Activated CD8-positive, alpha-beta T cell treated with anti-CD3 and anti-CD28 coated beads, Interleukin-2, amount 10 ng/mL, durations not matched to agents 7 days and 5 days (primary cell): ENCODE measurements at places on chromosomes 16 and 17.

GRCh38 chr16:84503751-84504395 lies 586 bp downstream of the MEAK7 start:
- peak overlapping the region; percentile 35 for H3K4me3 ChIP-seq
- H3K4me1 ChIP-seq: peaks cover 49% of the 10 kb centered on the region
- DNase-seq: no peak

DNA sequence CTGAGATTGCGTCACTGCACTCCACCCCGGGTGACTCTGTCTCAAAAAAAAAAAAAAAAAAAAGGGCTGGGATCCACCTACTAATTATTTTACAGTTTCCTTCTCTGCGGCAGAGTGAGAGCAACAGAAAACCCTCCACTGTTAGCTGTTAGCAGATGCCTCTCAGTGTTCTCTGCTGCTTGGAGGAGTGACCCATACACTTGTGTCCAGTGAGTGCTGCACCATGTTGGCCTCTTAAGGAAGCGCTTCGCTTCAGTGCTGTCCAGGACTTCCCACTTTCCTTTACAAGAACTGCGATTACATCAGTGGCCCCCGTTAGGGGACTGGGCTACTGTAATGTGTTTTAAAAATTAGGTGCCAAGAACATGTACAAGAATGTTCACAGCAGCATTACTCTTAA lies 18.4 kb upstream of the CLEC18B start:
- no peak overlapping the region for H3K4me3 ChIP-seq
- peaks cover 37% of the 10 kb centered on the region for H3K36me3 ChIP-seq
- peaks cover 44% of the 10 kb centered on the region for H3K4me1 ChIP-seq
- peak overlapping the region; percentile 89 for H3K27ac ChIP-seq
- no peak for DNase-seq

GRCh38 chr17:74729368-74729767 lies 7.7 kb upstream of the RAB37 start:
- H3K4me3 ChIP-seq: no peak overlapping the region
- peaks cover 23% of the 10 kb centered on the region for H3K4me1 ChIP-seq
- H3K36me3 ChIP-seq: no peaks in the 10 kb centered on the region

GRCh38 chr17:77442976-77443747 lies 302.4 kb downstream of the SEC14L1 start:
- peaks cover 97% of the 10 kb centered on the region for H3K4me1 ChIP-seq
- no peaks in the 10 kb centered on the region for H3K27me3 ChIP-seq
- peaks cover 41% of the 10 kb centered on the region for H3K36me3 ChIP-seq
- H3K27ac ChIP-seq: peak overlapping the region; percentile 90

DNA sequence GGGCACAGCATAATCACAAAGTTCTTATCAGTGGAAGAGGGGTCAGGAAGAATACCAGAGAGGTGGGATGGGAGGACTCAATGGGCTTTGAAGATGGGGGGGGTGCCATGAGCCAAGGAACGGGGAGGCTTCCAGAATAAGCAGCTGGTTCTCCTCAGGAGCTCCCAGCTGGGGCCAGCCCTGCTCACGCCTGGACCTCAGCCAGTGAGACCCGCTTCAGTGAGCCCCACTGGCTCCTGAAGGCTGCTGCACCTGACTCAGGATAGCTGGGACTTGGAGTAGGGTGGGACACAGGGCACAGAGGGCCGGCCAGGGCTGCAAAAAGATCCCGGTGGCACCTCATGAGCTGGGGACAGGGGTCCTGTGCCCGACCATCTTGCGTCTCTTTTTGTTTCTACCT lies 24.4 kb upstream of the ZC3H18 start:
- H3K27me3 ChIP-seq: peaks cover 4% of the 10 kb centered on the region
- H3K4me1 ChIP-seq: peaks cover 28% of the 10 kb centered on the region

DNA sequence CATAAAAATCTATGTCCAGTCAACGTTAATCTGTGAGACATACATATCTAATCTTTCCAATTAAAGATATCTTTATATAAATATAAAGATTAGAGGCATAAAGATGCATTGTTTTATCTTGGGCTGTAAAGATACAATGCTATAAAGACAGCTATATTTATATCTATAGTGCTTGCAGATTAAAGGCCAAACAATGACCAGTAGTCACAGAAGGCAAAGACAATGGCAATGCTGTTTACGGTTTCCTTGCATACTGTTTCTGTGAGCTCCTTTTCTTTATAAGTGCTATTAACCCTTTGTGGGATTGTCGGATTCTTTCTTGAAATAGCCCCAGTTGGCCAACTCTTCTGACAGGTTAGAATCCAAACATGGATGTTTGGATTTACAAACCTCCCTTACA lies 85.5 kb upstream of the SALL1 start:
- H3K27ac ChIP-seq: no peak overlapping the region
- no peaks in the 10 kb centered on the region for H3K36me3 ChIP-seq
- DNase-seq: no peak
- H3K4me3 ChIP-seq: no peak overlapping the region
- H3K27me3 ChIP-seq: no peaks in the 10 kb centered on the region

DNA sequence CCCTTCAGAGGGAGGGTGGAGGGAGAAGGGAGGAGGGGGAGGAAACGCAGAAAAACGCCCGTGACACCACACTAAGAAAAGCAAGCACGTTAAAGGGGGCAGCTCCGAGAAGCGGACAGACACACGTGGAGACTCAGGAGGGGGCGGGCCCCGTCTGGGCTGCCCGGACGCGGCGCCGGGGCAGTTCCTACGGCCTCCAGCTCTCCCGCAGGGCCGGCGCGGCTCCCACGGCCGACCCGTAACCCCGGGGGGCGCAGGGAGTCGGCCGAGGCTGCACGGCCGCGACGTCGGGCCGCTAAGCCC lies 362 bp downstream of the KLHDC4 start:
- peak overlapping the region; percentile 99 for H3K27ac ChIP-seq
- peaks cover 39% of the 10 kb centered on the region for H3K36me3 ChIP-seq
- peak overlapping the region; percentile 96 for H3K4me3 ChIP-seq

DNA sequence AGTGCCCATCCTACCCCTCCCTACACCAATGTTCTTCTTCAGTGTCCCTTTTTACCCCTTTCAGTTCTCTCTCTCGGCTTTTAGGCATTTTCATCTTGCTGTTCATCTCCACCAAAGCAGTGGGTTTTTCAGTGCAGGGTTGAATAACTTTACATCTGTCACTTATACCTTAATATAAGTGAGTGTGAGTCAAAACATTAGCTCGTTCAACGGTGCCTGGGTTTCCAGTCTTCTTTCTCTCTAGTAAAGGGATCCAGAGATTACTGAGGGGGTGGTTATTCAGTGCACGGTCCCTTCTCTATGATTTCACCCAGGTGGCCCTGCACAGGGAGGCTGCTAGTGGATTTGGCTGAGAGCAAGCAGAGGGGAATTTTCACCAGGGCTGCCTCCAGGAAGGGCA lies 210.6 kb upstream of the CDH5 start:
- no peak overlapping the region for H3K4me3 ChIP-seq
- H3K27ac ChIP-seq: no peak overlapping the region
- peaks cover 2% of the 10 kb centered on the region for H3K4me1 ChIP-seq
- no peaks in the 10 kb centered on the region for H3K36me3 ChIP-seq
- no peaks in the 10 kb centered on the region for H3K27me3 ChIP-seq

GRCh38 chr17:31598399-31598782 lies 206.9 kb downstream of the RAB11FIP4 start:
- H3K4me1 ChIP-seq: peaks cover 5% of the 10 kb centered on the region
- no peak for DNase-seq
- H3K4me3 ChIP-seq: no peak overlapping the region
- no peak overlapping the region for H3K27ac ChIP-seq
- H3K36me3 ChIP-seq: no peaks in the 10 kb centered on the region

GRCh38 chr16:56414366-56414765 lies 11.0 kb downstream of the AMFR start:
- no peak overlapping the region for H3K4me3 ChIP-seq
- peaks cover 11% of the 10 kb centered on the region for H3K4me1 ChIP-seq
- peaks cover 28% of the 10 kb centered on the region for H3K36me3 ChIP-seq
- H3K27ac ChIP-seq: no peak overlapping the region

- H3K4me3 ChIP-seq: no peak overlapping the region
- DNase-seq: no peak
- H3K4me1 ChIP-seq: peaks cover 9% of the 10 kb centered on the region
- no peak overlapping the region for H3K27ac ChIP-seq
- H3K27me3 ChIP-seq: no peaks in the 10 kb centered on the region
- peaks cover 9% of the 10 kb centered on the region for H3K36me3 ChIP-seq
Observed at GRCh38 chr16:67490335-67491096, 7.2 kb upstream of the AGRP start.

DNA sequence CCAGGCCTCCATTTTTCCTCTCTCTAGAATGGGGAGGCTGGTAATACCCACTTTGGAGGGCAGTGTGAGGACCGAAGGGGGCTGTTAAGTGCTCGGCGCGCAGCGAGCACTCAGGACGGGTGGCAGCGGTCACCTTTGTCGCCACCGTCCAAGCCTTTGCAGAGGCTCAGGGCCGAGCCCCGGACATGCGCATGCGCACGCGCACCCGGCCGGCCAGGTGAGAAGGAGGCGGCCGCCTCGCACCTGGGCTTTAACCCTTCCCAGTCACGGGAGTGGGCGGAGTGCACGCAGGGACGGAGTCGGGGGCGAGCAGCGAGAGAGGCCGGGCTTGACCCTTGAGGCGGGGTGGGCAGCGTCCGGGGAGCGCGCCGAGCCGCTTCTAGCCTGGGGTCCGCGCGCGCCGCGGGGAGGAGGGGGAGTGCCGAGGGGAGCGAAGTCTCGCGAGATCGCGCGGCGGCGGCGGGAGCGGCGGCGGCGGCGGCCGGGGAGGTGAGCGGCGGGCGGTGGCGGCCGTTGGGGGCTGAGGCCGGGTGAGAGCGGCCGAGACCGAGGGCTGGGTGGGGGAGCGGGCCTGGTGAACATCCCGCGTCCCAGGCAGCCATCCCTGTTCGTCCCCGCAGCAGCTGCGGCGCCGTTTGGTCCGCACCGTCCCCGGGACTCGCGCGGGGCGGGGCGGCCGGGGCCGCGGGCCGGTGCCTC lies at the start of gene MRTFB:
TSS of gene MRTFB (plus strand) at position 443 of the 699 bp plus-strand sequence. CDS start 69,288 bp downstream, outside the sequence.
- H3K36me3 ChIP-seq: peaks cover 2% of the 10 kb centered on the region
- H3K4me1 ChIP-seq: peaks cover 17% of the 10 kb centered on the region
- peak; percentile 80 for DNase-seq
- peak within 1 kb of the TSS; percentile 87 for H3K27ac ChIP-seq
- H3K27me3 ChIP-seq: peaks cover 6% of the 10 kb centered on the region

- no peaks in the 10 kb centered on the region for H3K36me3 ChIP-seq
- no peak for DNase-seq
- no peaks in the 10 kb centered on the region for H3K4me1 ChIP-seq
- H3K4me3 ChIP-seq: no peak overlapping the region
Observed at GRCh38 chr17:33028778-33029177, 37.1 kb downstream of the SPACA3 start.

- peaks cover 2% of the 10 kb centered on the region for H3K27me3 ChIP-seq
- H3K4me1 ChIP-seq: peaks cover 19% of the 10 kb centered on the region
- peaks cover 4% of the 10 kb centered on the region for H3K36me3 ChIP-seq
- no peak overlapping the region for H3K27ac ChIP-seq
- peak; percentile 42 for DNase-seq
- no peak overlapping the region for H3K4me3 ChIP-seq
Observed at GRCh38 chr17:64133546-64134215, 3.7 kb upstream of the ERN1 start.

DNA sequence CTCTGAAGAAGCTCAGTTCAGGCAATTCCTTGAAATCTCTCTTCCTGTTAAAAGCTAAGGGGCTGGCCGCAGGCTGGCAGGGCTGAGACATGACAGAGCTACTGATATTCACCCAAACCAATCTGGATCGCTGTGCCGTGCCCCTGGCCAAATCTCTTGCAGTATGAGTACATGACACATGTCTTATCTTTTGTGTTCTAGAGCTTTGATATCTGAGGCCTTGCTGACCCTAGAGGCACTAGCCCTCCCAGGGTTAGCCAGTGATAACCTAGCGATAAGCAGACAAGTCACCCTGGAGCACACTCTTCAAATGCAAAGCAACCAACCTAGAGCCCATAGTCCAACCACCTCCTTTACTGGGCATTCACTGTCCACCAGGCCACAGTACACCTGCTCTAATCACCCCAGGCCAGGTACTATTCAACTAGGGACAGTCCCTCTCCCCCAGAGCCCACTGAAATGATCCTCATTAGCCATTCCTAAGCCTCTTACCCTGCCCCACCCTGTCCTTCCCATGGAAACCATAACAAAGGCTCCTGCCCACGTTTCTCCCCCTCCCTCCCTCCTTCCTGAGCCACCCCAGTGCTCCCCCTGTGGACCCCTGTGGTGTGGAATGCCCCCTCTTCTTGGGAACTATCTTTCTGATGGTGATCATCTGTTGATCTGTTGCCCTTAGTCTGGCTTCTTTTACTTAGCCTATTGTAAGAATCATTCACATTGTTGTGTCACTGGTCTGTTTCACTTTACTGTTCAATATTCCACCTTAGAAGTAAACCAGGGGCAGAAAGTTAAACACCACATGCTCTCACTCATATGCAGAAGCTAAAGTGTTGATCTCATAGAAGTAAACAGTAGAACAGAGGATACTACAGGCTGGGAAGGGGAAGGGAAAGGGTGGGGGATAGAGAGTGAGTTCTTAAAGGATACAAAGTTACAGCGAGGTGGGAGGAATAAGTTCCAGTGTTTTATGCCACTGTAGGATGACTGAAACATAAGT lies 52.5 kb downstream of the TEKT5 start:
- no peaks in the 10 kb centered on the region for H3K36me3 ChIP-seq
- no peak overlapping the region for H3K4me3 ChIP-seq
- no peak for DNase-seq
- H3K27ac ChIP-seq: no peak overlapping the region
- no peaks in the 10 kb centered on the region for H3K4me1 ChIP-seq

- peaks cover 14% of the 10 kb centered on the region for H3K36me3 ChIP-seq
- DNase-seq: no peak
- no peak overlapping the region for H3K27ac ChIP-seq
- peak overlapping the region; percentile 91 for H3K4me3 ChIP-seq
Observed at GRCh38 chr17:81713556-81714411, 1.7 kb downstream of the SLC25A10 start.

GRCh38 chr17:66678827-66679226 lies 156.1 kb upstream of the CACNG5 start:
- H3K27me3 ChIP-seq: no peaks in the 10 kb centered on the region
- DNase-seq: no peak
- peak overlapping the region; percentile 39 for H3K27ac ChIP-seq
- peaks cover 33% of the 10 kb centered on the region for H3K36me3 ChIP-seq
- peaks cover 35% of the 10 kb centered on the region for H3K4me1 ChIP-seq

- H3K27ac ChIP-seq: no peak overlapping the region
- H3K27me3 ChIP-seq: peaks cover 60% of the 10 kb centered on the region
- peak; percentile 24 for DNase-seq
- no peaks in the 10 kb centered on the region for H3K36me3 ChIP-seq
Observed at GRCh38 chr16:21224800-21225199, 8.7 kb upstream of the ANKS4B start.

- H3K36me3 ChIP-seq: no peaks in the 10 kb centered on the region
- H3K27ac ChIP-seq: no peak overlapping the region
- no peak for DNase-seq
- H3K4me1 ChIP-seq: peaks cover 10% of the 10 kb centered on the region
- H3K4me3 ChIP-seq: no peak overlapping the region
Observed at GRCh38 chr17:50625032-50625871, 9.4 kb upstream of the ABCC3 start.

DNA sequence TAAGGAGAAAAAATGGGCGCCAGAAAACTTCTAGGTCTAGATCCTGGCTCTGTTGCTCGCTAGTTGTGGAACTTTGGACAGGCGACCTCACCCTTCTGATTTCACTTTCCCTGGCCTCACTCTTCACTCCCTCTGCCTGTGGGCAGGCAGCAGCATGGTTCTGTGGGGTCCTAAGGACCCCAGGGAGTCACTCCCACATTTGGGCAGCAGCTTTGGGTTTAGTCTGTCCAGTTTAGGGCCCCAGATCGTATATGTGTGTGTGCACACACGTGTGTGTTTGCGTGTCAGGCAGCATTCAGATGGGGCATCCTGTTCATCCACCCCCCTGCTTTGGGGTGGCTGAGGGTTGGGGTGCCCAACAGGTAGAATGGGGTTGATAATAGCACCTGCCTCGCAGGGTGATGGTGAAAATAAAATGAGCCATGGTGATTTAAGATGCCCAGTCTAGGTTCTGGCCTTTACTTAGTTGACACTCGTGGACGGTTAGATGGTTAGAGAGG lies 102.2 kb downstream of the RAB11FIP4 start:
- H3K4me3 ChIP-seq: peak overlapping the region; percentile 68
- peaks cover 93% of the 10 kb centered on the region for H3K4me1 ChIP-seq
- peak overlapping the region; percentile 98 for H3K27ac ChIP-seq
